CD4-positive, alpha-beta memory T cell (primary cell): ENCODE measurements at places on chromosomes 6 and 20. TPM values are rescaled to one million over a fixed set of nuclear protein-coding genes. Genes with fewer than 3 reads are reported as not detected.

ZFP57 gene
- 2.4 TPM for polyA plus RNA-seq

PGC gene
- not detected for polyA plus RNA-seq

DNA sequence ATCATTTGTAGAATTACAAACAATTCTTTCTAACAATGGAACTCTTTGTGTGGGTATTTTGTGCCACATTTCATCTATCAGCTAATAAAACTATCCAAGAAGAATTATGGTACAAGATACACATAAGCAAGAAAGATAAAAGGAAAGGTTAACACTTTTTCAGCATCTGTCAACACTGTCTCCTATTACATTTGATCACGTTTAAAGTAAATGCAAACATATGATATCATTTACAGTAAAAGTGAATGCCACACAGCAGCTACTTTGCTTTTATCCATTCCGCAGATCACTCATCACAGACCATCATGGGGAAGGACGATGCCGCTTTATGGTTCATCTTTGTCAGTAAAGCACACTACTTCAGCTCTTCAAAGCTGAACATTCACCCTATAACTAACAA lies 456.4 kb upstream of the MANEA start:
- no peak overlapping the region for H3K27ac ChIP-seq
- DNase-seq: no peak
- H3K4me1 ChIP-seq: no peaks in the 10 kb centered on the region
- no peaks in the 10 kb centered on the region for H3K36me3 ChIP-seq

DNA sequence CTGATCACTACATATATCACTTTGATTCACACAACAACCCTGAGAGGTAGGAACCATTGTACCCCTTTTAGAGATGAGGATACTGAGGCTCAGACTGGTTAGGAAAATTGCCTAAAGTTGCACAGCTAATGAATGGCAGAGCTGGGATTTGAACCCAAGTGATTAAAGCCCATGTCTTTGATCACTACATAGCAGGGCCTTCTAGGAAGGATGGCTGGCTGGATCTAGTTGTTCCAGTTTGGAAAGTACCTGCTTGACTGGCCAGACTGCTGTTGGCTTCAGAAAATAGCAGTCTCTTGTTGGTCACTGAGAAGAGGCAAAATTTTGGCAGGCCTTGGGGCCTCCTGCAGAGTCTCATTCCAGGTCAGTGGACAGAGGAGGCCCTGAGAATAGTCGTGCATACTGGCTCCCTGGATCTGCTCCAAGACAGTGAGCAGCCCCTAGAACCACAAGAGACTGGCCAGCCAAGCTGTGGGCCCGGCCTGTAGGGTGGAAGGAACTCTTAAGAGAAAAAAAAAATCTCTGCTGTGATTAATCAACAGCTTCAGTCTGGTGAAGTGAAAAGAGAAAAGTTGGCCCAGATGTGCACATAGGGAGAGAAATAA lies 17.5 kb downstream of the PPARD start:
- peaks cover 23% of the 10 kb centered on the region for H3K36me3 ChIP-seq
- no peak for DNase-seq
- H3K4me3 ChIP-seq: no peak overlapping the region
- no peaks in the 10 kb centered on the region for H3K27me3 ChIP-seq
- H3K4me1 ChIP-seq: peaks cover 22% of the 10 kb centered on the region
- H3K27ac ChIP-seq: no peak overlapping the region

DACT2 gene
- polyA plus RNA-seq: not detected

DNA sequence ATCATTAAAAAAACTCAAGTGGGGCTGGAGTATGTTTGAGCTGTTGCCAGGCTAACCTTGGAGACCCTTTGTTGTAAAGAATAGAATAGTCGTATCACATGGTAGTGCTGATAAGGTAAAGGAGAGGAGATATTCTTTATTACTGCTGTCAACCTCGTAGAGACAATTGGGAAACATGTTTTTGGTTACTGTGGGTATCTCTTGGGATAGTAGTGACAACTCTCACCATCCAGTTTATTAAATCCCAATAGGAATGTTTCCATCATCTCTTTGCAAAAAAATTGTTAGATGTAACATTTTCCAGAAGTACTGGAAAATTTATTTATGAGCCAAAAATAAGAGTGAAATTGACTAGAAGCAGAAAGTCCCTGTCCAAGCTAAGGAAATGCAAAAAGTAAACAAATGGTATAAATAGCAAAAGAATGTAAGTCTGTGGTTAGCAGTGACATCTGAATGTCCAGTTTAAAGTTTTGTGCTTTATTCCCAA lies 829.3 kb upstream of the CITED2 start:
- H3K27me3 ChIP-seq: no peaks in the 10 kb centered on the region
- H3K4me1 ChIP-seq: no peaks in the 10 kb centered on the region
- H3K27ac ChIP-seq: no peak overlapping the region
- H3K36me3 ChIP-seq: no peaks in the 10 kb centered on the region
- H3K4me3 ChIP-seq: no peak overlapping the region

- no peaks in the 10 kb centered on the region for H3K4me1 ChIP-seq
- H3K27me3 ChIP-seq: no peaks in the 10 kb centered on the region
Measured at GRCh38 chr6:131024565-131024964, 38.5 kb downstream of the EPB41L2 start.

- H3K36me3 ChIP-seq: no peaks in the 10 kb centered on the region
- no peak for DNase-seq
- H3K27me3 ChIP-seq: peaks cover 3% of the 10 kb centered on the region
- H3K4me1 ChIP-seq: no peaks in the 10 kb centered on the region
Measured at GRCh38 chr6:1279065-1279464, 32.8 kb upstream of the FOXQ1 start.

GRCh38 chr20:54474866-54475265 lies 527 bp upstream of the DOK5 start:
- H3K27me3 ChIP-seq: peaks cover 6% of the 10 kb centered on the region
- DNase-seq: no peak
- H3K36me3 ChIP-seq: no peaks in the 10 kb centered on the region
- H3K4me3 ChIP-seq: no peak overlapping the region
- no peaks in the 10 kb centered on the region for H3K4me1 ChIP-seq

DNA sequence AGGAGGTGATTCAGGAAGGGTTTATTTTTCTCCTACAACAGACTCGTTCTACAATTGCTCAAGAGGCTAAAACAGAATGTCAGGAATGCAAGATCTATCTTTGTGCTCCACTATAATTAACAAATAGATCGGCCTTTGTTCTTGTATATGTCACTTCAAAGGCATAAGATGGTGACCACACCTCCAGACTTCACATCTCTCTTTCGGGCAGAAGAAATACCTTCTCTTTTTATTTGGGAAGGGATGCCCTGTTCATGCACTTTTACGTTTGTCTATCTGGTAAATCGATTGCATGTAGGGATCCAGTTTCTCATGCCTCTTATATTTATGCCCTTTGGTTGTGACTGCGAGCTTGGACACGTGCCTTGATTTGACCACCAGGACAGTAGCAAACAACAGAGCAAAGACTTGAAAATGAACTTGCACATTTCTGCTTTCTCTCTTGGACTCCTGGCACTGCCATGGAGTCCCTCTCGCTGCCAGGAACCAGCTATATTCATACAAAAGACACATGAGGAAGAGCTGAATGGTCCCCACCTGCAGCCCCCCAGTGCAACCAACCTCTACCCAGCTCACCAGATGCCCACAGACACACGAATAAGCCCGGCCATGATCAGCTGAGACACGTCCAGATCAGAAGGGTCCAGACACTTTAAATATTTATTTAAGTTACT lies 219.8 kb upstream of the STXBP5 start:
- DNase-seq: no peak
- H3K27me3 ChIP-seq: no peaks in the 10 kb centered on the region
- H3K36me3 ChIP-seq: no peaks in the 10 kb centered on the region
- H3K27ac ChIP-seq: no peak overlapping the region

GRCh38 chr20:34524426-34524825 lies 8.2 kb downstream of the DYNLRB1 start:
- peaks cover 30% of the 10 kb centered on the region for H3K36me3 ChIP-seq
- no peak for DNase-seq
- no peak overlapping the region for H3K4me3 ChIP-seq
- no peaks in the 10 kb centered on the region for H3K27me3 ChIP-seq

DNA sequence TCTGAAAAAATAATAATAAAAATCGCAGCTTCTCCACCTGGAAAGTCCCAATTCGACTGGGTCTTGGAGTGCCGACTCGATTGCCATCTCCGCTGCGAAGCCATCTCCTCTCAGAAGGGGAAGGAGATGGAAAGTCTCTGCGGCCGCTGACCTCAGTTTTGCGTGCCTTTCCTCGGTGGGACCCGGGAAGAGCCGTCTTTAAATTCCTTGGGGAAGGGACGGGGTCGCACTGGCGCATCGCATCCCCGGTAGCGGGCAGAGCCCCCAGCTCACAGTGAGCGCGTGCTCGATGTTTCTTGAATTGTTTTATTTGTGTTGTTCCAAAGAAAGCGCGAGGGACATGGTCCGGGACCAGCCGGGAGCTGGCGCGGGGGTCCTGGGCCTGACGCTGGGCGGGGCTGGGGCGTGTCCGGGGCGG lies 270 bp upstream of the TIAM2 start:
- no peak overlapping the region for H3K27ac ChIP-seq
- DNase-seq: no peak
- H3K4me3 ChIP-seq: no peak overlapping the region
- peaks cover 4% of the 10 kb centered on the region for H3K4me1 ChIP-seq
- H3K27me3 ChIP-seq: no peaks in the 10 kb centered on the region
